ENCODE measurements at places on chromosomes 11 and 22. TPM values are rescaled to one million over a fixed set of nuclear protein-coding genes. Genes with fewer than 3 reads are reported as not detected.

Gene TBX10
- total RNA-seq = not detected

Gene ZBTB16
- 16.3 TPM for total RNA-seq

Gene PANX3
- not detected for total RNA-seq

Gene MOGAT2
- not detected for total RNA-seq

DNA sequence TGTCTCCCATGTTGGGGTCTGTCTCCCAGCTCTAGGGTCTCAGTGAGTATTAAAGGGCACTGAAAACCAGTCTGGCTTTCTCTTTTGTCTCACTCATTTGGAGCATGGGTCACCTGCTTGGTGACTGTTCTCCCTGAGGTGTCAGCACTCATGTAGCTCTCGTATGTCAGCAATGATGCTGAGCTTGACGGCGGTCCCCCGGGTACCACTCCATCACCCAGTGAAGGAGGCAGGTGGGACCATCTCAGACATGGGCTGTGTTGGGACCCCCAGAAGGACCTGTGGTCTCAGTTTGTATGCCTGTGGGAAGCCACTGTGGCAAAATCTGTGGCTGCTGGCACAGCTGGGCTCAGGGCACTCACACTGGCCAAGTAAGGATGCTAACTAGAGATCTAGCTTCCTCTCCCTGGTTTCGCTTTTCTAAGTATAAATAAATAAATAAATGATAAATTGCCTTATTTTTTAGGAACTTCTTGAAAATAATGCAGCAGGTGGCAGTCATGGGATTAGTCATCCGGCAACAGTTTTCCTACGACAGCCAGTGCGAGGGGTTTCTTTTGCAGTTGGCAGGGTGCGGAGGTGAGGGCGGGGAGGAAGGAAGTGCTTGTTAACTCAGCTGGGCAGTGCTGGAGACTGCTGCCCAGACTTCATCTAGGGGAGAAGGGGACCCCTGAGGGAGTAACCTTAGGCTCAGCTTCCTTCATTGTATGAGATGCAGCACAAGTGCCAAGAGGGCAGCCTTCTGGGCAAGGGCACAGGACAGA is 48.8 kb downstream of the OSBP2 start:
- peak; percentile 28 for DNase-seq

GRCh38 chr11:75518771-75519653 is 6.7 kb downstream of the GDPD5 start:
- DNase-seq = no peak

- no peak for DNase-seq
Observed at GRCh38 chr22:33620085-33620484, 300.2 kb downstream of the LARGE1 start.

- DNase-seq = no peak
Observed at GRCh38 chr11:77063407-77063806, 3.4 kb upstream of the CAPN5 start.
